ENCODE measurements at places on chromosomes 4 and X.

DNA sequence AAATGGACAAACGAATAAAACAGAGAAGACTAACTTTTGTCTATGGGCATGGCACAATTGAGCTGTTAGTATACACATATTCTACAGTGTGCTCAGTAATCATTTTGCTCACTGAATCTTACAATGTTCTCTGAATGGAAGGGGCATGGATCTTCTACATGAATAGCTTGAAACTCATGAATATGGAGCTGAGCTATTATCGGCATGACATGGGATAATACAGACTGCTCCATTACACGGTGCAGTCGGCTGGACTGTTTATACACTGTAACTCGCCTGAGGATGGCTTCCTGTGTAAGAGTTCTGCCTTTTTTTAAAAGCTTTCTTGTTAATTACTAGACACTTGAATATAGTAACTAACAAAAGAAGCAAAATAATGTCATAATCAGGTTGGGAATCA lies 368.5 kb upstream of the MAD2L1 start:
- DNase-seq: no peak

- peak; percentile 74 for DNase-seq
Measured at GRCh38 chrX:45322382-45322781, 121.7 kb upstream of the DIPK2B start.

DNA sequence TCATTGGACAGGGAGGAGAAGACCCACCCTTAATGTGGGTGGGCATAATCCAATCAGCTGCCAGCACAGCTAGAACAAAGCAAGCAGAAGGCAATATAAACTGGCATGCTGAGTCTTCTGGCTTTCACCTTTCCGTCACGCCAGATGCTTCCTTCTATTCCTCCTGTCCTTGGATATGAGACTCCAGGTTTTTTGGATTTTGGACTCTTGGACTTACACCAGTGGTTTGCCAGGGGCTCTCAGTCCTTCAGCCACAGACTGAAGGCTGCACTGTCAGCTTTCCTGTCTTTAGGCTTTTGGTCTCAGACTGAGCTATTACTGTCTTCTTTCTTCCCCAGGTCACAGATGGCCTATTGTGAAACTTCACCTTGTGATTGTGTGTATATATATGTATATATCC lies 32.2 kb upstream of the UGT2B4 start:
- no peak for DNase-seq

DNA sequence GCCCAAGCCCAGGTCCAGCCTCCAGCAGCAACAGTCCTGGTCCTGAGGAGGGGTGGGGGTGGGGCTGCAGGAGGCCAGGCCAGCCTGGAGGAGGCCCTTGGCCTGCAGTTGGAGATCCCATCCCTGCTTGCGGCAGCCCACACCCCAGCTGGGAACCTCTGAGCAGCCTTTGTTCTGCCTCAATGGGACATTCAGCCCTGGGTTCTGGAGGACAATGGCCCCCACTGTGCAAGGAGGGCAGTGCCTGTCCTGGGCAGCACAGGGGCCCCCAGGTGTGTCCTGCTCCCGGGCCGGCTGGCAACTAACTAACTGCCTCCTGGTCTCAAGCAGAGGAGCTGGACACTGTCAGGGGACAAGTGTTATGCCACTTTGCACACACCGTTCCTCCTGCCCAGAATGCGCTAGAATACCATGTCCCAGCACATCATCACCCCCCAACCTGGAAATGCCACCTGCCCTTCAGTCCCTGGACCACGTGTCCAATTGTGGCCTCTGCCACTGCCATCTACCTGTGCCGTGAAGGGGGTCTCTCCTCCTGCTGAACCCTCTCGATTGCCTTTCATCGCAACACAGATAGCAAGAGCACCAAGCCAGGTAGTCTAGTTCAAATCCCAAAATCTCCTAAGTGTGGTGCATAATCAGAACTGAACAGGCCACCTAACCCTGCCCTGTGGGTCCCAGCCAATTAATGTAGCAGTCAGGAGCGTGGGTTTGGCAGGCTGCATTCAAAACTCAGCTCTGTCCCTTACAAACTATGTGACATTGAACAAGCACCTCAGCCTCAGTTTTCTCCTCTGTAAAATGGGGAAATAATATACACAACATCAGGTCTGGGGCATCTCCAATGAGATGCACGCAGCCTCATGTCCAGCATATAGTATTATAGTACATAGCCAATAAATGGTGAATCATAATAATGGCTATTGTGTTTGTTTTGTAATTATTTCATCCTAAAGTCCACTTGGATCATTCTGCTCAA lies 8.8 kb downstream of the PPP2R2C start:
- no peak for DNase-seq

- no peak for DNase-seq
Measured at GRCh38 chr4:31351695-31352094, 631.5 kb downstream of the PCDH7 start.

- DNase-seq: peak; percentile 57
Measured at GRCh38 chr4:107854356-107855022, 29.8 kb downstream of the SGMS2 start.

GRCh38 chrX:104195489-104196084 lies 29.3 kb downstream of the FAM199X start:
- no peak for DNase-seq

- DNase-seq: no peak
Measured at GRCh38 chr4:891747-892146, 40.4 kb downstream of the GAK start.

DNA sequence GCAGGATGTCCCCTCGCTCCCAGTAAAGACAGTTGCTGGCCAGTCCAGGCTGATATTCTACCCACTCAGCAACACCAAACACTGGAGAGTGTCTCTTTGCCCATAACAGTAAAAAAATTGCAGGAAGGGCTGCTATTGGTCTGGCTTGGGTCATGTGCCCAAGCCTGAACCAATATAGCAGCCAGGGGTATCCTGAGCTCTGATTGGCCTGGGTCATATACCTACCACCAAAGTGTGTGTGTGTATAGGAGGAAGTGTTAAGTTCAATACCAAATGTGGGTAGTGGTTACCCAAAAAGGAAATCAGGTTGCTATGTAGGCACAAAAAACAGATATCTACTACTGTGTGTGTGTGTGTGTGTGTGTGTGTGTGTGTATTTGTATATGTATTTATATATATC lies 373.2 kb downstream of the BCOR start:
- no peak for DNase-seq

- DNase-seq: peak; percentile 57
Measured at GRCh38 chr4:105622269-105622668, 69.8 kb downstream of the ARHGEF38 start.

Measured in fibroblast of the conjunctiva (primary cell).